ENCODE measurements at places on chromosomes 4 and X.
A peak's percentile ranks its signal among the peaks of the same experiment; 100 is the strongest.

DNA sequence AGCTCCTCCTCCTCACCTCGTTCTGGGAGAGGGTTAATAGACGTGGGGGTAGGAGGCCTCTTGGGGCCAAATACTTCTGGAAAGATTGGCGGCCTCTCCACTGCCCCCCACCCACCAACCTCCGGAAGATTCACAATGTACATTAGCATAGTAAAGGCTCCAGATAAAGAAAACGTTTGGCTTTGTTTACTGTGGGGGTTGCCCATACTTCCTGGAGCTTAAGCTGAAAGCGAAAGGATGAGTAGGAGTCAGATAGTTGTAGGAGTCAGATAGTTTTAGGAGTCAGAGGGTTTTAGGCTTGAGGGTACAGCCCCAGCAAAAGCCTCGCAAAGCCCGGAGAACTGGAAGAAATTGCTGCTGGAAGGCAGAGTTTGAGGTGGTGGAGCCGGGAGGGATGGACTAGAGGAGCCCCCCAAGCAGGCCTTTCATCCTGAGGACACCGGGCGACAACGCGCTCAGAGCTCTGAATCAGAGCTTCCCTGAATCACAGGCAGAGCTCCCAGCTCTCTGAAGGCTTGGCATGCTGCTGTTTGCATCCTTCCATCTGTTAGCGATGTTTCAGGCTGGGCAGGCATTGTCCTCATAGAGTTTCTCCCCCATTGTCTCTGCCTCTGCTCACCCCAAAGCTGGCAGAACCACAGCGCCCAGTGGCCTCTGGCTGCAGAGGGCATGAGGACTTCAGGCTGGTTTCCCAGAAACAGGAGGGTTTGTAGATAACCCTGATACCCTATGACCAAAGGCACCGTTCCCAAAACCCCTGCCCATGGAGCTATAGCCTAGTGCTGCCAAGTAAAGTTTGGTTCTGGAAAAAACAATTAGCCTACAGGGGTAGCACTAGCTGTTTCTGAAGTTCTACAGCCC, 280.7 kb downstream of the BCOR start:
- DNase-seq, result peak; percentile 23

DNA sequence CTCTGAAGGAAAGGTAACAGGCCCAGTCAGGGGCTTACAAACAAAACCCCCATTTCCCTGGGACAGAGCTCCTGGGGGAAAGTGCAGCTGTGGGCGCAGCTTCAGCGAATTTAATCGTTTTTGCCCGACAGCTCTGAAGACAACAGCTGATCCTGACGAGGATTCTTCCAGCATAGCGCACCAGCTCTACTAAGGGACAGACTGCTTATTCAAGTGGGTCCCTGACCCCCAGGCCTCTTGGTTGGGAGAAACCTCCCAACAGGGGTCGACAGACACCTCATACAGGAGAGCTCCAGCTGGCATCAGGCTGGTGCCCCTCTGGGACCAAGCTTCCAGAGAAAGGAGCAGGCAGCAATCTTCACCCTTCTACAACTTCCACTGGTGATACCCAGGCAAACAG, 486.7 kb downstream of the PRR32 start:
- no peak for DNase-seq

GRCh38 chrX:69374569-69374968, 129.6 kb upstream of the NALF2 start:
- DNase-seq, result no peak

DNA sequence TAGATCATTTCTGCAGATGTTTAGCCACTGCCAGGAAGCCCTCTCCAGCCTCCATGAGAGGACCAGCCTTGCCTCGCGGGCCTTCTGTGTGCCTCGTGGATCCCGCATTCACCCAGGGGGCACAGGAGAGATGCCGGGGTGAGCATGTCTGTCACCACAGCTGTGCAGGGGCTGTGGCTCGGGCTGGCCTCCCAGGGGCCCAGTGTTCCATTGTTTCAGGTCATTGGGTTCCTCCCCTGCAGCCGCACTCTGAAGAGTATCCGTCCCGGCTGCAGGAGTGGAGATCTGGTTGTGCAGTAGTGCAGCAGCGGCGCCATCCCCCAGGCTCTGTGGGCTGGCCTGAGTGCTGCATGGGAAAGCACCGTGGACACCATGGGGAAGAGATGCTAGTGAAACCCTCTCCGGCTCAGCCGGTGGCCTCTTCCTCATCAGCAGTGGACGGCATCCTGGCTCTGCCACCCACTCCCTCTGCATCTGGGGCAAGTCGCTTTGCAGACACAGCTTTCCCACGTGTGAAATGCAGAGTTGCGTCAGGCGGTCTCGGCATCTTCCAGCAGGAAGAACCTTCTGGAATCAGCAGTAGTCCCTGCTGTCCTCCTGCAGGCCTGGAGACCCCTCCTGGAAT, 29.1 kb downstream of the TBC1D14 start:
- DNase-seq, result no peak

- no peak for DNase-seq
Observed at GRCh38 chrX:123392921-123393320, 208.8 kb downstream of the GRIA3 start.

GRCh38 chrX:72351606-72352334, 46.1 kb upstream of the CITED1 start:
- no peak for DNase-seq

DNA sequence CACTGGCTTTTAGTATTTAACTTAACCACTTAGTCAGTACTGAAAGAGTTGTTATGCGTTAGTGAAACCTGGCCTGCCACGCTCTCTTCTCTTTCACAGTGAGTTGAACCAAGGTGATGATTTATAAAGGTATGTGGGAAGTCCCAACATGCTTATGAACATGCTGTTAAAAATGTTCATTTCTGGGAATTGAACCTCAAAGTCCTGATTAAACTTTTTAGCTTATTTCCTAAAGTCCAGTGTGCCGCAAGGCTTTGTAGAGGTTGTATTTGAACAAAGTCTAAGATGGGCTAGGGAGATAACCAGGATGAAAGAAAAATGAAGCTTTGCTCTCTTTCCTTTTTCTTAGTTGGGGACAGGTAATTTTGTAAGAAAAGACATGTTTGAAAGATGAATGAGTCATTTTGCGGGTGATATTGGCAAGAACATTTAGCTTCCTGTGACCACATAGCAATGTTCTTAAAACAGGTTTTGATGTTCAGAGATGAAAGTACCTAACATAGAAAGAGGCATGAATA, 270.3 kb downstream of the DTHD1 start:
- no peak for DNase-seq

GRCh38 chr4:138510053-138510452, 267.9 kb upstream of the SLC7A11 start:
- peak; percentile 46 for DNase-seq

- no peak for DNase-seq
Observed at GRCh38 chrX:65707151-65707550, 39.7 kb downstream of the MSN start.

GRCh38 chrX:111123125-111123524, 27.1 kb downstream of the PAK3 start:
- DNase-seq, result no peak

GRCh38 chrX:41236629-41237028, 97.3 kb upstream of the DDX3X start:
- no peak for DNase-seq

- DNase-seq, result no peak
Observed at GRCh38 chrX:49059681-49060085, 884 bp downstream of the CCDC120 start.

- DNase-seq, result peak; percentile 63
Observed at GRCh38 chr4:88211473-88212252, 53.2 kb upstream of the ABCG2 start.

DNA sequence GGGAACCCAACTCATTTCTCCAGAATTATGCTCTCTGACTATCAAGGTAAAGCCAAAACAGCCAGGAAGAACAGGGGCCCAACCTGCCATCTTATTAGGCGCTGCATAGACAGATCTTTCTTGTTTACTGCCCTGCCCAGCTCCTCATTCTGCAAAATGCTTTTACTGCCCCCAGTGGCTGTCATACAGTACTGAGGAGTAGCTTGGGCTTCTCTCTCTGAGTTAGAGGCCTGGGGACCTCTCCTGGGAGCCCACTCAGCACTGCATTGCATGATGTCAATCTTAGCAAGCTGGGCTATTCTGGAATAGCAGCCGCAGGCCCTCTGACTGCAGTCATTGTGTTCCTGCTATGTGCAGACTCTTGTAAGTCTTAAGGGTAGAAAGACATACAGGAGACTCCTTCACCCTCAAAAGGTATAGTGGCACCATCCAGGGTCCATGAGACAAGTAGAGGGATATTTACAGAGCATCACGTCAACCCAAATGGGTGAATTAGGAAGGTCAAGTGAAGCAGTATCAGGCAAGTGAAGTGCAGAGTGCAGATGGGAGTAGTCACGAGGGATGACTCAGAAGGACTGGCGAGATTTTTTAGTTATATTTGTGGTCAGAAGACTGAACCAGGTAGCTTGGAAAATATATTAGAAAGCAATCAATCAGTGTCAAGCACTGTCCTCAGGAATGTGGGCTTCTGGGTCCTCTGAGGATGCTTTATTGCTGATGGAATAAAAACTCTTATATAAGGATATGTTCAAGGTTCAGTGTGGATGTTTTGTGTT, 294.1 kb upstream of the SFRP2 start:
- DNase-seq, result peak; percentile 2

GRCh38 chr4:121696170-121696580, 605 bp downstream of the ANXA5 start:
- DNase-seq, result peak; percentile 88

DNA sequence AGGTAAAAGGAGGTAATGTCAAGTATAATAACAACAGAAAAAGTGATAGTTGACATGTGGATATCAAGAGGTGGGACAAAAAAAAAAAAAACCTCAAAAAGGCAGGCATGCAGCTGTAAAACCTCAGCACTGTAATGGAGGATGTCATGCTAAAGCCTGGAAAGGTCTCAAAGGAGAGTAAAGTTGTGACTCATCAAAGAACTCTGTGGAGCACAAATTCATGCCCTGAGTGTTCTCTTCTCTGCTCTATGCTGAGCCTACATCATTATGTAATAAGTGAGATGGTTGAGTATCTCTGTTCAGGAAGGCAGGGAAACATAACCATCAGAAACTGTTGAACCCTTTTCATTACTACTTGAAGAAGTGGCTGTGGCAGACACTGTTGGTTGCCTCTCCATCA, 597.8 kb downstream of the BCOR start:
- DNase-seq, result no peak

- DNase-seq, result no peak
Observed at GRCh38 chr4:40520533-40520932, 109.1 kb downstream of the RBM47 start.

DNA sequence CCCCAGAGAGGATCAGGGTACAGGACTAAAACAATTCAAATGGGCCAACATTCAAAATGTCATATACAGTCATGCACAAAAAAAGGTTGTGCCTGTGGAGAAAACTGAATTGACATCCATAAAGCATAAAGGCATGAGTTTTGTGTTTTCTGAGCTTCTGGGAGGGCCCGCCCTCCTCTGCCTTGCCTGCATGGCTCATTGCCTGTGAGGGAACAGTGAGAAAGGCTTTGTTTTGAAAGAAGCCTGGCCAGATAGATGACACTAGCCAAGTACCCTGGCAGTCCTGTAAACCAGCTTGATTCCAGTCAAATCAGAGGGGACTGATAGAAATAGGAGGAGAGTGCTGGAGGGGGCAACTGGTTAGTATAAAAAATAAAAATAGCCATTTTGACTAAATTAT, 194.3 kb downstream of the KIT start:
- no peak for DNase-seq

DNA sequence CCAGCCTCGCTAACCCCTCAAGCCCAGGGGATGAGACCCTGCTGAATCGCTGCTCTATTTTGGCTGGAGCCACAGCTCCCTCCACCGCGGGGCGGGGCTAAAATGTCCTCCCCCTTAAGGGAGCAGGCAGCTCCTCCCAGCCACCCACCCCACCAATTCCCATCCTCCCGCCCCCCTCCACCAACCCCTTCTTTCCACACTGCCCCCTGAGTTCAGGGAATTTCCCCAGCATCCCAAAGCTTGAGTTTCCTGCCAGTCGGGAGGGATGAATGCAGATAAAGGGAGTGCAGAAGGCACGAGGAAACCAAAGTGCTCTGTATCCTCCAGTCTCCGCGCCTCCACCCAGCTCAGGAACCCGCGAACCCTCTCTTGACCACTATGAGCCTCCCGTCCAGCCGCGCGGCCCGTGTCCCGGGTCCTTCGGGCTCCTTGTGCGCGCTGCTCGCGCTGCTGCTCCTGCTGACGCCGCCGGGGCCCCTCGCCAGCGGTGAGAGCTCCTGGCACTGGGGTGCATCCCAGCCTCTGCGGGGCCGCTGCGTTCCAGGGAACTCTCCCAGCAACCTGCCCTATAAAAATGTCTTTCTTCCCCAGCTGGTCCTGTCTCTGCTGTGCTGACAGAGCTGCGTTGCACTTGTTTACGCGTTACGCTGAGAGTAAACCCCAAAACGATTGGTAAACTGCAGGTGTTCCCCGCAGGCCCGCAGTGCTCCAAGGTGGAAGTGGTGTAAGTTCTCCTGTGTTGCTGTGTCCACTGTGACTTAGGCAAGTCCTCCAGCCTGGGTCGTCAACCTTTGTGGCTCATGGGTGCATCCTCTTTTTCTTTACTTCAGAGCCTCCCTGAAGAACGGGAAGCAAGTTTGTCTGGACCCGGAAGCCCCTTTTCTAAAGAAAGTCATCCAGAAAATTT, at the start of gene CXCL6:
CXCL6 (plus strand) TSS at position 306 of the 907 bp plus-strand sequence; CDS start at position 379, 73 bp downstream.
- DNase-seq, result peak; percentile 61

DNA sequence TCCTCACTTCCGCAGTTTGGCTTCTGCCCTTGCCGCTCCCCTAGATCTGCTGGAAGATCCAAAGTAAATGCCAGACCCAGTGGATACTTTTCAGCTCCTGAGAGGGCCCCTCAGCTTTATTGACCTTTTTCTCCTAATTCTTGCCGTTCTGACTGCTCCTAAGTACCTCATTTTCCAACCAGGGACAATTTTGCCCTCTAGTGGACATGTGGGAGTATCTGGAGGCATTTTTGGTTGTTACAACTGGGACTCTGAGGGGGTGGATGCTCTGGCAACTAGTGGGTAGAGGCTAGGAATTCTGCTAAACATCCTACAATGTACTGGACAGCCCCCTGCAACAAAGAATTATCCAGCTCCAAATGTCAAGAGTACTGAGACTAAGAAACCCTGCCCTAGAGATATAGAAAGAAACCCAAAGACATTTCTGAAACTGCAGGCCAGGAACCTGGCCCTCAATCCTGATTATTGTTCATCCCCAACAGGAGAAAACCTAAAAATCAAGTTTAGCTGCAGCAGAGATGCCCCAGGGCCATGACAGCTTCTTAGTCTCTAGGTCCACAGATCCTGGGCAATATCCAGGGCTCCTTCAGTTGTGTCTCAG, 3.4 kb downstream of the TEX13B start:
- DNase-seq, result peak; percentile 46

- DNase-seq, result no peak
Observed at GRCh38 chrX:132088864-132089263, 39.0 kb downstream of the FRMD7 start.

DNA sequence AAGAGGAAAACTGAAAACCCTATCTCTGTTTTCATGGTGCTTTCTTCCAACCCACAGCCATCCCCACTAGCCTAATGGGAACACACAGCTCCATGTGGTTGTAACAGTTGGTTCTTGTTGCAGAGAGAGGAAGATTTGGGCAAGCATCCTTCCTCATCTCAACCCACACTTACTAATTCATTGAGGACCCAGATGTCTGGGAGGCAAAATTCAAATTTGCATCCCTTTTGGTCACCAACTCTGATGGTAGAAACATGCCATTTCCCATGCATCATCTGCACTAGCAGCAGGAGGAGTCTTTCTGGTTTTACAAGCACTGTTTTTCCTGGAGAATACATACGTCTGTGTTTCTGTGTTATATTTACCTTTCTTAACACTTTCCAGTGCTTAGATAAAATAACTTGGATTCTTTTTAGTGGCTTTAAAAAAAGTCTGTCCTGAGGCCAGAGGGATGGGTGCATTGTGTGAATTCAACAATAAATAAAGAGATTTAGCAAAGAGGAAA, 301.0 kb downstream of the KCTD8 start:
- DNase-seq, result no peak

- no peak for DNase-seq
Observed at GRCh38 chrX:18949291-18949943, 34.5 kb downstream of the PHKA2 start.
